ENCODE measurements at places on chromosomes 1 and 21.
A peak's percentile ranks its signal among the peaks of the same experiment; 100 is the strongest.

DNA sequence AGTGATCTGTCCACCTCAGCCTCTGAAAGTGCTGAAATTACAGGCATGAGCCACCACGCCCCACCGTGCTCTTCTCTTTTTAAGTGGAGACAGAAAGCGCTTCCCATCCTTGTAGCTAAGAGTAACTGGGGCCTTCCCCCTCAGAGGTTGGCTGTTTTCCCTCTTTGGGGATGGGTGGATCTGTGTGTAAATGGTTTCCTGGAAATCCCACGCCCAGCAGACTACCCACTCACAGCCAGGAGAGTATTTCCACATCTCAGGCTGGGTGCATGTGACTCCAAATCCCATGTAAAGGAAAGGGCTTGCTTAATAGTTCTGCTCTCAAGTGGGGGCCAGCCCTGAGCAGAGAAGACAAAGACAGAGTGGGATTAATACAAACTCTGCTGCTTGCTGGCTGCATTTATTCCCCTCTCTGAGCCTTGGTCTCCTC is 19.6 kb upstream of the TCEA3 start:
- peaks cover 19% of the 10 kb centered on the region for H3K36me3 ChIP-seq
- no peak overlapping the region for H3K4me3 ChIP-seq
- H3K4me1 ChIP-seq, result no peaks in the 10 kb centered on the region
- DNase-seq, result no peak

DNA sequence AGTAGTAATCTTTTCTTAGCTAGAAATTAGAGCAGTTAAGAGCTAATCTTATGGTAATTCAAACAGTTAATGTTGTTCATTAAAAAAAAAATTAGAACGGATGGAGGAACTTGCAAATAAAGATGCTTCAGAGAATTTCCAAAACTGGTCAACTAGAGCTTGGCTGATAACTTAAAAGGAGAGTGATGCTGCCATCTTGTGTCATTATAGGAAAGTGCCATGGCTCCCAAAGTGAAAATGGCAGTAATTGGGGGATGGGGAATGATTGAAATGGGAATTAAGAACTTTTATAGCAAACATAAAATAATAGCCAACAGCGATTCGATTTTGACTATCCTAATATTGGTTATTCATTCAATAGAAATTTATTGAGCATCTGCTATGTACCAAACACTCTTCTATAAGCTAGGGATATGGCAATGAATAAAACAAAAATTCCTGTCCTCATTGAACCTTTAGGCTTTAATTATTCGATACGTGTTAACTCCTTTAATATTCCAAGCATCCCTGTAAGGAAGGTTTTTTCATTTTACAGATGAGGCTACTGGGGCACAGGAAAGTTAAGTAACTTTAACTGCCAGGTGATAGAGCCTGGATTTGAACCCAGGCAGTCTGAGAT is 5.7 kb upstream of the PLPP3 start:
- H3K36me3 ChIP-seq, result peaks cover 6% of the 10 kb centered on the region
- peaks cover 25% of the 10 kb centered on the region for H3K4me1 ChIP-seq
- DNase-seq, result no peak

DNA sequence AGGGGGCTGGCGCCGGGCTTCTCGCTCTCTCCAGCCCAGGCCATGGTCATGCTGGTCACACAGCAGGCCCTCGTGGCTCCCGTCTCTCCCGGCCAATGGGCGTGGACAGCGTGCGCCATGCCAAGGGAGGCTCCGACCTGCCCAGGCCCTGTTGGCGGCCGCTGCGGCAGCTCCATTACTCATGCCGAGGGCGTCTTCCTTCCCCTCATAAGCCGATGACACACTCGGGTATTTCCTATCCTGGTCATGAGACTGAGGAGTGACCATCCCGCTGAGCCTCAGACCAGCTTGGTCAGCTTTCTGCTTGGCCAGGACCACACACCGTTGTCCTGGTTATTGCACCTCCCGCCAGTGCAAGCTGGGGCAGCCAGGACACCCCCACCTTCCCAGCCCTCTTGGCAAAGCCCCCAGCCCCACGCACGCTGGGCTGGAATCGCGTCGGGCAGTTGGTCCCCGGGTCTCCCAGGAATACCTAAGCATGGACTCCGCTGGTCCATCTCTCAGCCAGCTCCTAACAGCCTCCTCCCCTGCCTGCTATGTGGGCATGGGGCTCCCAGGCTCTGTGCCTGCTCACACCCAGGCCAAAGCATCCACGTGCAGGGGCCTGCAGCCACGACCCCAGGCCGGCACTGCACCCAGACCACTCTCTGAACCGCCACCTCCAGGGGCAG is 49.8 kb downstream of the ARHGEF16 start:
- peaks cover 8% of the 10 kb centered on the region for H3K36me3 ChIP-seq
- H3K4me1 ChIP-seq, result no peaks in the 10 kb centered on the region
- no peak overlapping the region for H3K27ac ChIP-seq
- no peak for DNase-seq

- no peak for DNase-seq
- no peaks in the 10 kb centered on the region for H3K36me3 ChIP-seq
- peaks cover 2% of the 10 kb centered on the region for H3K27me3 ChIP-seq
These were observed 111.3 kb downstream of the HIVEP3 start for GRCh38 chr1:41807390-41807789.

DNA sequence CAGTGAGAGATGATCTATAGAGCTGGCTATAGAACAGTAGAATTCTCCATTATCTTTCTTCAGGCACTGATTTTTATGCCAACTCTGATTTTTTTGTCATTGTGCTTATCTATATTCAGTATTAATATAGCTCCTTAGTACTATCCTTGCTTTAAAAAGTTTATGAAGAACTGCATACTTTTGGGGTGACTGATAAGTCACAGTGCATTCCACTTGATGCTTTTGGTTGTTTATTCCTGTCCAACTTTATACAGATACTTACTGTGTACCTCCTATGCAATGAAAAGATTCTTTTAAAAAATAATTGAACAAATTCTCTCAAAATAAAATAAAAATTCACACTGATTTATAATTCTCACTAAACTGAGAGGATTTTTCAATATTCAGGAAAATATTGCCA is 71.6 kb downstream of the COL24A1 start:
- H3K27ac ChIP-seq, result no peak overlapping the region
- DNase-seq, result no peak
- H3K4me1 ChIP-seq, result peaks cover 5% of the 10 kb centered on the region
- H3K36me3 ChIP-seq, result no peaks in the 10 kb centered on the region
- H3K4me3 ChIP-seq, result no peak overlapping the region

DNA sequence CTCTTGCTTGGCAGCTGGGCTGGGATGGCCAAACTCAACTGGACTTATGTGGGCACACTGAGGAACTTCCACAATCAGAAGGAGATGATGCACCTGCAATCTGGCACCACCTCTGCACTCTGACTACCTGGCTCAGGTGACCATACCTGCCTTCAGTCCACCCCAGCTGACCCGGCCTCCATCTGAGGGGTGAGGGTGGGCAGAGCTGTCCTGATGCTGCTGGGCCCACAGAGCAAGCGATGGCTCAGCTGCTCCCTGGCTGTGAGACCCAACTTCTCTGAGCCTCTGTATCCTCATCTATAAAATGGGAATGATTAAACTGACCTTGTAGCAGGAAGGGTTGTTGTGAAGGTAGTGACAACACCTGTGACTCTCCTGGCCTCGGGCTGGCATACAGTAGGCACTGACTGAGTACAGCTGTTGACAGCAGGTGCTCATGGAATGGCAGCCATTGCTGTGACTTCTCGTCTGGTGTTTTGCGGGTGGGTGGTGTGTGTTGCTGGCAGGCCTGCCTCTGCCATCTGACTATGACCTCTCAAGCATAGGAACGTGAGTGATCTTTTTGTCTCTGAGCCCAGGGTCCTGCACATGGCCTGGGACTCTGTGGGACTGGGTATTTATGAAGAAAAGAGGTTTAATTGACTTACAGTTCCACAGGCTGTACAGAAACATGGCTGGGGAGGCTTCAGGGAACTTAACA is 438.5 kb downstream of the PTPRU start:
- no peak overlapping the region for H3K27ac ChIP-seq
- H3K4me3 ChIP-seq, result no peak overlapping the region
- peaks cover 1% of the 10 kb centered on the region for H3K4me1 ChIP-seq
- H3K36me3 ChIP-seq, result no peaks in the 10 kb centered on the region
- DNase-seq, result no peak

- no peak overlapping the region for H3K27ac ChIP-seq
- H3K27me3 ChIP-seq, result peaks cover 89% of the 10 kb centered on the region
- no peak overlapping the region for H3K4me3 ChIP-seq
- no peaks in the 10 kb centered on the region for H3K4me1 ChIP-seq
- no peaks in the 10 kb centered on the region for H3K36me3 ChIP-seq
These were observed 51.5 kb downstream of the SYT2 start for GRCh38 chr1:202658769-202659168.

DNA sequence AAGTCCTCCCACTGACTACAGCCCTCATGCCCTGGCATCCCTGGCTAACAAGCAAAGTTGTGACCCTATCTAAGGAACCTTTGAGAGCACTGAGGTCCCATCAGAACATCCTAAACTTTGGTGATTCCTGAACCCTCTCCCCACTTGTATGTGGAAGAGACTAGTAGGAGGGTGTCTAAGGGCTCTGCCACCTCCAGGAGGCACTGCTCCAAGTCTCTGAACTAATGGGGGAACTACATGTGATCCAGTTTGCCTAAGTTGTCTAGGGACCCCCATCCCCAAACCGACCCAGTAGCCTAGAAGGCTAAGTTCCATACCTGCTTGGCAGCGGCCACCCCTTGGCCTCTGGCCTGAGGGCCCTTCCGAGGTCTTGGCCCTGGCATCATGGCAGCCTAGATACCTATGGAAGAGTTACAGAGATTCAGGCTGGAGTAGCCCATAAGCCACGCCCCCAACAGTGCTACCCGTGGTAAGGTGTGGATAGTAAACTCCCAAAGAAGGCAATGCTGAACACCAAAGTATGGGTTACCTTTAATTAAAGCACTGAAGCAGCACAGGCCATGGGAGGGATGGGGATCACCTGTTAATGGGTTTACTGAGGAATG is 1.7 kb downstream of the CC2D1B start:
- H3K27me3 ChIP-seq, result no peaks in the 10 kb centered on the region
- peak overlapping the region; percentile 95 for H3K27ac ChIP-seq
- H3K4me1 ChIP-seq, result peaks cover 30% of the 10 kb centered on the region
- peak overlapping the region; percentile 93 for H3K4me3 ChIP-seq
- H3K36me3 ChIP-seq, result peaks cover 8% of the 10 kb centered on the region

GRCh38 chr1:19101244-19101643 is 108.8 kb downstream of the UBR4 start:
- H3K36me3 ChIP-seq, result peaks cover 27% of the 10 kb centered on the region
- H3K27me3 ChIP-seq, result no peaks in the 10 kb centered on the region
- H3K4me3 ChIP-seq, result no peak overlapping the region
- DNase-seq, result no peak
- no peaks in the 10 kb centered on the region for H3K4me1 ChIP-seq
- no peak overlapping the region for H3K27ac ChIP-seq

GRCh38 chr21:36087362-36088138 is 17.7 kb downstream of the CBR1 start:
- no peaks in the 10 kb centered on the region for H3K4me1 ChIP-seq
- no peak for DNase-seq
- H3K36me3 ChIP-seq, result no peaks in the 10 kb centered on the region
- H3K27ac ChIP-seq, result no peak overlapping the region
- no peaks in the 10 kb centered on the region for H3K27me3 ChIP-seq

GRCh38 chr1:204437796-204438570 is 26.4 kb upstream of the PPP1R15B start:
- H3K4me3 ChIP-seq, result no peak overlapping the region
- peaks cover 13% of the 10 kb centered on the region for H3K4me1 ChIP-seq
- no peak for DNase-seq
- H3K27ac ChIP-seq, result no peak overlapping the region

GRCh38 chr1:186617926-186618325 is 62.3 kb downstream of the PTGS2 start:
- H3K36me3 ChIP-seq, result no peaks in the 10 kb centered on the region
- DNase-seq, result no peak
- H3K27me3 ChIP-seq, result no peaks in the 10 kb centered on the region
- H3K4me1 ChIP-seq, result no peaks in the 10 kb centered on the region
